Ovary (tissue), 10 donors: ENCODE measurements at places on chromosomes 2 and 18. TPM values are rescaled to one million over a fixed set of nuclear protein-coding genes. Genes with fewer than 3 reads are reported as not detected.

TP53I3 gene
- total RNA-seq, result 1.6 TPM

MC5R gene
- not detected for total RNA-seq

NCKAP5 gene
- total RNA-seq, result 1.7 TPM

HOXD9 gene
- total RNA-seq, result 12.5 TPM

AQP12B gene
- not detected for total RNA-seq

GRCh38 chr2:191797500-191797899, 49.4 kb downstream of the CAVIN2 start:
- no peak for DNase-seq

- no peak for DNase-seq
Measured at GRCh38 chr2:29627279-29627711, 294.1 kb downstream of the ALK start.

DNA sequence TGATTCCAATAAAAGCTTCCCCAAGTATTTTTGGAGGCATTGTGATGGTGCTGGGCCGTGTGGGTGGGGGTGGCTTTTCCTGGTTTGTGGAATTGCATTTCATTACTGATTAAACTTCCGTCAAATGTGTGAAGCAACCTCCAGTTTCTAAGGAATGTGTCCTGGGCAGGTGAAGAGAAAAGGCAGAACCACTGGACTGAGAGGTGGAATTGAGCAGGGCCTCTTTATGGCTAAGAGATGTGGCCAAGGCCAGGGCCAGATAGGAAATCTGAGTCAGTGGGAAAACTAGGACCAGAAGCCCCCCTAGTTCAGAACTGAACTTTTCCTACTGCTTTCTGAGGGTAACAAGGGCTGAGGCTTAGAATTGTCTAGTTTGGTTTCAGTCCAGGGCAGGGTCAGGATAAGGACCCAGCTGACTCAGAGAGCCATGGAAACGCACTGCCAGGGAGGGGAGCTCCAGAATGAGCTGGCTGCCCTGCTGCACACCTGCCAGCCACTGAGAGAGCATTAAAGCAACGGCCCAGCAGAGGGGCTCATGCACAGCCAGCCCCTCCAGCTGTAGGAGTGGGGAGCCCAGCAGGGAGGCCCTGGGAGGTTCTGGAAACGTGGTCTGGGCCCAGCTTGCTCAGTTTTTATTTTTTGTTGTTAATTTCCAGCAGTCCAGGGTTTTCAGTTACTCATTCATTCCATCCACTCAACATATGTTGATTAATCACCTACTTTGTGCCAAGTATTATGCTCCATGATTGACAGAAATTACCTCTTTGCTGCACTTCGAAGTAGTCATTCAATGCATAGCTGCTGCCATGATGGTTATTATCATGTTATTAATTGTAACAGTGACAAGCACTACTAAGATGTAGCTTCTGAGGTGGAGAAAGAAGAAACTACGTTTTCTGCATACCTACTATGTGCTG, 156.1 kb downstream of the MSH2 start:
- no peak for DNase-seq

- no peak for DNase-seq
Measured at GRCh38 chr18:46268671-46269070, 164.5 kb downstream of the HAUS1 start.

GRCh38 chr2:181646415-181646987, 10.4 kb downstream of the CERKL start:
- DNase-seq, result no peak

DNA sequence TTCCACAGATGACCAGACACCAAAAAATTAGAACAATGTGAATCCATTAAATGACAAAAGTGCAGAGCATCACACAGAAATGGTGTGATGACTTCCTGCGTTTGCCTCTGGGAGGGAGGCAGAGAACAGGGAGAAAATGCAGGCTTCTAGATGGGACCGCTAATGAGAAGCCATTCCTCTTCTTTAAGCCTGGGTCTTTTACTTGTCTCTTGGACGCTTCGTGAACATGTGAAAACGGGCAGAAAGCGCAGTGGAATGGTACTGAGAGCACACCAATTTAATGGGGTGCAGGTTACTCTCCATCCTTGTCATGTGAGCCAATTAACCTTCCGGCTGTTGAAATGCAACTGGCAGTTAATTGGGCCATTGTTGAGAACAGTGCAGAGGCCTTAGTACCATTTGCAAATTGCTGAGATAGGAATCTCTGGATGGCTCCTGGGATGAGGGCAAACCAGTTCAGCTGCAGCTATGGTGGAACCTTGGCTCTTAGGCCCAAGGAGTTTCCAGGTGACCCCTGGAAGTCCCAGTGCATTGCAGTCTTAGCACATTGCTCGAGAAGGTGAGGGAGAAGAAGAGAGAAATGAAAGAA, 210.4 kb upstream of the CXCR4 start:
- no peak for DNase-seq
